Sigmoid colon (tissue), 7 donors: ENCODE measurements at places on chromosomes 3 and 15. TPM values are rescaled to one million over a fixed set of nuclear protein-coding genes. Genes with fewer than 3 reads are reported as not detected.
A peak's percentile ranks its signal among the peaks of the same experiment; 100 is the strongest.

DNA sequence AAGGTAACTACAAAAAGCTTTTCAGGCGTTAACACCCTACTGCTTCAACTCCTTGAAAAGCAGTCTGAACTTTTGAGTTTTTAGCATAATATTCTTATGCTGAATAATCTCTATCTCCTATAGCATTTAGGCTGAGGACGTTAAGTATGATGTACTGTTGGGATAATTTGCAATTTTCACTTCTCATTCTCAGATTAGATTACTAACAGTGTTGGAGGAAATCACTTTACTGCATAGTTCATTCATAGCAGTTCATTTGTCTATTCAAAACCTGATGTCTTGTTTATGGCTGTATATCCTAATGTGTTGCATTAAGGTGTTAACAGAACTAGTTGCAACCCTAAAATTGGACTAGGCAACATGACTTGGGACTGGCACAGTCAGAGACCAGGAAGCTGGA is 983.1 kb downstream of the FHIT start:
- H3K36me3 ChIP-seq, result no peaks in the 10 kb centered on the region
- no peaks in the 10 kb centered on the region for H3K27me3 ChIP-seq
- H3K4me1 ChIP-seq, result no peaks in the 10 kb centered on the region
- H3K27ac ChIP-seq, result no peak overlapping the region

GRCh38 chr15:100566850-100567628 is 34.9 kb downstream of the LINS1 start:
- H3K36me3 ChIP-seq, result no peaks in the 10 kb centered on the region
- H3K27ac ChIP-seq, result no peak overlapping the region
- no peak overlapping the region for H3K4me3 ChIP-seq

DNA sequence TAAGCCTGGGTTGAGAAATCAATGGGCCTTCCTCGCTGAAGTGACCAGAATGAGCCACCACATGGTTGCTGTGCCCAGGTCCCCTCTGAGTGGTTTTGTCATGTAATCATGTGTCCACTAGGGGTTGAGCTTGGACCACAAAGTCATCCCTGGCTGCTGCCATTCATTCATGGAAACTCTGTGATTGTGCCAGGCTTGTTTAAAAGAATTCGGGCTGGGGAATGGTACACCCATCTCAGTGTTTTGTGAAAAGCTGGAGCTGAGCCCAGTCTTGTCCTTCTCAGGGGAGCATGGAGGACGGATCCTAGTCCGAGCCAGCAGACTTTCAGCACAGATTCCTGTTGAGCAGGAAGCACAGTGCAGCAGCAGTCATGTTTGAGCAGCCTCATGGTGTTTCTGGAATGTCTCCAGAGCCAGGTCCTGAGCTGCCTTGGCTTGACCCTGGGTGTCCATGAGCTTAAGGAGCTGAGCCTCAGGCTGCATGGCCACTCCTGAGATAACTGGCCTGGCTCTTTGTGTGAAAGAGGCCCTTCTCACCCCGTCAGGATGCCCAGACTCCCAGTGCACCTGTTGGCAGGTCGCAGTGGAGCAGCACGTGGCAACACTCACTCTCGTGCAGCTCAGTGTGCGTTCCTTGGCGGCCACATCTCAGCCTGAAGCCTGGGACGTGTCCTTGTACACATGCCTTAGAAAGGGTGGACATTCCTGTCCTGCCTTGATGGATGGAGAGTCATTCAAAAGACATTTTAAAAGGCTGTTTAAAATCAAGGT is 260.3 kb upstream of the TPM1 start:
- no peak overlapping the region for H3K4me3 ChIP-seq
- H3K27ac ChIP-seq, result peak overlapping the region; percentile 67
- DNase-seq, result peak; percentile 94

Gene NR2E3
- not detected for total RNA-seq

DNA sequence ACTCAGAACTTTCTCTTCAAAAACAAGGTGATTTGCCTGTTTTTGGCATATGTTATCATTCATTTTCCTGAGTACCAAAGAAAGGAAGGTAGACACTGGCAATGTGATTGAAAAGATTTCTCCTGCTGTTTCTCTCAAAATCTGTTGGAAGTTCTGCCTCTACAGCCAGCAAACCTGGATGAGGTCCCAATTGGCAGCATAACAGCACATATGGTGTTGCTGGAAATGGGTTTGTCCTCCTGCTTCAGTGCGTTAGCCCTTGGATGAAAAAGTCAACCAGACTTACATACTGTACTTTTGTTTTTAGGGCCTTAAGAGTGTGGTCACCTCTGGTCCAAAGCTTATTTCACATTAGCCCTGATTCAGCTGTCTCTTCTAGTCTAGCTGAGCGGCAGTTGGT is 237.6 kb upstream of the MME start:
- no peaks in the 10 kb centered on the region for H3K27me3 ChIP-seq

- no peaks in the 10 kb centered on the region for H3K27me3 ChIP-seq
- peak overlapping the region; percentile 17 for H3K27ac ChIP-seq
- DNase-seq, result no peak
- no peak overlapping the region for H3K4me3 ChIP-seq
- H3K36me3 ChIP-seq, result no peaks in the 10 kb centered on the region
- no peaks in the 10 kb centered on the region for H3K4me1 ChIP-seq
Observed at GRCh38 chr3:62100282-62100989, 272.9 kb downstream of the FEZF2 start.

DNA sequence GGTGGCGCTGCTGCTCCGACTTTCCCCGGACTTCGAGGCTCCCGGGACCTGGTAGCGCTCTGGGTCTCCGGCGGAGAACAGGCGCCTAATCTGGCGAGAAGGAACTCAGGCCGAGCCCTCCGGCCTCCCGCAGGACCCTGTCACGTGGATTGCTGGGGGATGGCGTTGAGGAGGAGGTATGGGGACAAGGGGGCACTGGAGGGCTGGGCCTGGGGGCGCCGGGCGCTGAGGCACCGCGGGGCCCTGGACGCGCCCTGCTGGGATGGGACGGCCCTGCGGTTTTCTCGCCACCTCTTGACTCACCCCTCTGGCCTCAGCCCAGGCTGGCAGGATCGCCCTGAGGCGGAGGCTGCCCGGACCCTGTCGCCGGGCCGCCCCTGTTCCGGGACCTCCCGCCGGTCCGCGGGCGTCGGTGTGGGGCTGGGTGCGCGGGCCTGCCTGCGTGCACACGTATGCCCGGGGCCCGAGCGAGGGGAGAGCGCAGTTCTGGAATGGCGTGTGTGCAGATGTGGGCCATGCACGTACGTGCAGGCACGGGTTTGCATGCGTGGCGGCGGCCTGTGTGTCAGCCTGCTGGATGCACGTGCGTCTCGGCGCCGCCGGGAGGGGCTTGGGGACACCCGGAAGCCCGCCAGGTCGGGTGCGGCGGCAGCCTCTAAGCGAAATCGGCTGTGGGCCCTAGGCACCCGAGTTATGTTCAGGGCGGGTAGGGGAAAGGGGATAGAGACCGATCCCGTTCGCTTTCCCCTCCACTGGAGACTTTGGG is 752 bp downstream of the C15orf39 start:
- H3K27me3 ChIP-seq, result no peaks in the 10 kb centered on the region
- peak overlapping the region; percentile 92 for H3K27ac ChIP-seq
- DNase-seq, result peak; percentile 91
